ENCODE measurements at places on chromosomes 3 and 15. TPM values are rescaled to one million over a fixed set of nuclear protein-coding genes. Genes with fewer than 3 reads are reported as not detected.

GOLGA8J gene
- total RNA-seq, result not detected

C3orf22 gene
- total RNA-seq, result not detected

FGD5 gene
- 41.1 TPM for total RNA-seq

ARPP21 gene
- 3.2 TPM for total RNA-seq

NRROS gene
- not detected for total RNA-seq

GRCh38 chr3:177615015-177615414 is 417.7 kb upstream of the TBL1XR1 start:
- peak; percentile 96 for ATAC-seq

DNA sequence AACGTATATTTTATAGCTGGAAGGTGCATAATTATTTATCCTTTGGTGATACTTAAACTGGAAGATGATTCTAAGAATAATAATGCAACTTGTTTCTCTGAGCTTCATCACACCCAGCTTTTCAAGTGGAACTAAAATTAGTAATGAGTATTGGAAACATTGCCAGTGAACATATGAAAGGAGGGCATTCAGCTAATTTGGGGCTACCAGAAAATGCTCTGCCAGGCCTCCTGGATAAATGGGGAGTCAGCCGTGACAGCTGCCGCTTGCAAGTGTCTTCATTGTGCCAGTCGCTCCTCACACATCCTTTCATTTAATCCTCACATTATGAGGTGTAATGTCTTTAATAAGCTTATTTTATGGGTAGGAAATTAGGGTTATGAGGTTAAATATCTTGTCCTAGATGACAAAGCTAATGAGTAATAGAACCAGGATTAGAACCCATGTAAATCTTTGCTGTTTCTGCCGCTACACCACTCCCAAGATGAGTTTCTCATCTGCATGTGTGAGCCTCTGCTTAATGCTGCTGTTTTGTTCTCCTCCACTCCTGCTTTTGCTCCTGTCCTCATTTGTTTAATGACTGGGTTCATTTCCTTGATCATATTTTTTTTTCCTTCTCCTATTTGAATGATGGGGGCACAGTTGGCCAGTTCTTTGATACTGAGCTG is 155.7 kb downstream of the PLCL2 start:
- ATAC-seq, result no peak

DNA sequence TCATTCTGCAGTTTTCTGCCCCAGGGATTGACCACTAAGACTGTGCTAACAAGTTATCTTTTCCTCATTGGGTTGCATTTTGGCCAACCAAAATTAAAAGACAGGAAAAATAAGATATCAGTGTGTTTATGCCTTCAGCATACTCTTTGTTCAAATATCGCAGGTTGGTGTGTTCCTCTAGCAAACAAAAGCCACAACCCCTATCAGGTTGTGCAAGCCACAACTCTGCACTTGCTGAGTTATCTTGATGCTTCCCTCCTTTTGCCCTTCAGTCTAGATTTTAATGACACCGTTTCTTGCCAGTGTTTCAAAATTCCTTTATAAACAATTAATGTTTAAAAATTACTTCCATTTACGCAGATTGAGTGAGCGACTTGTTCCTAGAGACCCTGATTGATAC is 1164.2 kb downstream of the NSUN3 start:
- no peak for ATAC-seq

GRCh38 chr3:62169906-62170660 is 203.3 kb downstream of the FEZF2 start:
- no peak for ATAC-seq

Data from motor neuron (in vitro differentiated cells).